ENCODE measurements at places on chromosomes 11 and 22. TPM values are rescaled to one million over a fixed set of nuclear protein-coding genes. Genes with fewer than 3 reads are reported as not detected.
A peak's percentile ranks its signal among the peaks of the same experiment; 100 is the strongest.

DNA sequence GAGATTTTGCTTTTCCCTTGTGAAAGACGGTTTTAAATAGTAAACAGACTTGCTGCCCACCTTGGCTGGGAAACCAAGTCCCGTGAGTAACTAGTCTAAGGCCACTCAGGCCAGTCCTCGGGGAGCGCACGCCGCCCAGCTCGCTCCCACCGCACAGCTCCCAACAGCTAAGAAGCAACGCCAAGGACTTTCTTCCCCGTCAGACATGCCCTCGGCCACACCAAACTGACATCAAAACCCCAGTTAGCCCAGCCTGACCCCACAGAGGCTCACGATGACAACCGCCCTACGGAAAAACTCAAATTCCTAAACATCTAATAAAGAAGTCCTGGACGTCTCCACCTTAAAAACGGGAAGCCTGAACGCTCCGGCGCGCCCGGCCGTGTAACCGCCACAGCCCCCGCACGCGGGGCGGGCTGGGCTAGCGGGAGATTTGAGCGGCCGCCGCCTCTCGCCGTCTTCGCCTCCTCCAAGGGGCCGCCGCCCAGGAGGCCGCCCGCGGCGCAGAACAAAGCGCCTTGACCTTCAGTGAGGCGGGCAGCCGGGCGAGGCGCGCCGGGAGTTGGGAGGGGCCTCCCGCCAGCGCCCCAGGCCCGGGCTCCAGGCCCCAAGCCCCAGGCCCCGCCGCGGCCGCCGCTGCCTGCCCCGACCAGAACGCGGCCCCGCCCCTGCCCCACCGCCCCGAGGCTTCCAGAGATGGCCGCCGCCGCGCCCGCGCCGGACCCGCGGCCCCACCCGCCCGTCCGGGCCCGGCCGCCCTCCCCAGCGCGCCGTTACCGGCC lies 486 bp downstream of the NAP1L4 start:
- ATAC-seq, result peak; percentile 91

DNA sequence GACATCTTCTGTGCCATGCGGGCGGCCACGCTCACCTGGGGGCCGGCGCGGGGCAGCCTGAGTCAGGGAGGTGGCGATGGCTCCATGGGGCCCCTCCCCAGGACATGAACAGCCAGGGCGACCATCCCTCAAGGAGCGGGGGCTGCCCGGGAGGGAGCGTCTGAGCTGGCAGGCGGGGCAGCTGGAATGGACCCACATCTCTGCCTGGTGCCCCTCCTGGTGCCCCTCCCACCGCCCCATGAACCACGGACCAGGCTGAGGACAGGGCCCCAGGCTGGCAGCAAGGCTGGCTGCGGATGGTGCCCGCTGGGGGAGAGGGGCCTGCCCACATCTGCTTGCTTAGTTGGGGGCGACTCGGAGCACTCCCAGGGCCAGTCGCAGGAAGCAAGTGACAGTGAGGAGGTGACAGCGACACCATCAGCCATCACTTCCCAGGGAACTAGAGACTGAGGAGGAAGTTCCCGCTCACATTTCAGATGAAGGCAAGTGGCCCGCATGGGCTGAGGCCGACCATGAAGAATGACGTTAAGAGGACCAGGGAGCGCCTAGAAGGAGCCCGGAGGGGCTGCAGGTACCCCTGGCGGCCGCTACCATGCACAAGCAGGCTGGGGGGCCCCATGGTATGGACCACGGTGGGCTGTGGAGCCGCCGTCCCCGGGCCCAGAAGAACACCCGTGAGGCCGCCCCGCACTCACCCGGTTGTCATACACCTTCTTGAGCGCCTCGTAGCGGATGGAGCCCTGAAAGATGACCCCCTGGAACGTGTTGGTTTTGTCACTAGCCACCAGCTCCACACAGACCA lies 37.3 kb downstream of the KIAA0930 start:
- no peak for ATAC-seq

DNA sequence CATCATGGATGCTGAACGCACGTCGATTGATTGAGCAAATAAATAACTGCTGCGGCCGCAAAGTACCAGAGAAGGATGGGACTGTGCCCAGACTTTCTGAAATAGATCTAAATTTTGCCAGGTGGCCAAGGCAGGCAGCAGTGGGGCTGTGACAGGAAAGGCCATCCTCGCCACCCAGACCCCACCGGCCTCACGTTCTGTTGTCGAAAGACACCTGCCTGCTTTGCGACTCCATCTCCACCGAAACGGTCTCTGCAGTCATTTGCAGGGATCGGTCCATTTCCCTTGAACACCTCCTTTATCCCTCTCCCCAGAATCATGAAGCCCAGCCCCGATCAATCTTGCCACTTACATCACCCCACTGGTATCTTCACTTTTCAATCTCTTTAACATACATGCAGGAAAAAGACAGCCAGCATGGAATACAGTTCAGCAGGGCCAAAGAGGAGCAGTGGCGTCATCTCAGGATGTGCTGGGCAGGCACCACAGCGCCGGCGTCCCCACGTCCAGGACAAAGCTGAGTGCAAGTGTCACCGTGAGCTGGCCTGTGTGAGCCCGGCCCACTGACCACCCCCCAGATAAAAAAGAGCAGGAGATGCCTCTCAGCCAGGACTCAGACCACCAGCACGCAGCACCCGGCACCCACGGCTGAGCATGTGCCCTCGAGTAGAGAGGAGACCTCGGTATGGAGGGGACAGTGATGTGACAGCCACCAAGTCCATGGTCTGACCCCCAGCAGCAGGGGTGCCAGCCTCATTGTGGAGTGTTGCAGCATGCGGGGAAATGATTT lies 610.3 kb downstream of the TBC1D22A start:
- no peak for ATAC-seq

DNA sequence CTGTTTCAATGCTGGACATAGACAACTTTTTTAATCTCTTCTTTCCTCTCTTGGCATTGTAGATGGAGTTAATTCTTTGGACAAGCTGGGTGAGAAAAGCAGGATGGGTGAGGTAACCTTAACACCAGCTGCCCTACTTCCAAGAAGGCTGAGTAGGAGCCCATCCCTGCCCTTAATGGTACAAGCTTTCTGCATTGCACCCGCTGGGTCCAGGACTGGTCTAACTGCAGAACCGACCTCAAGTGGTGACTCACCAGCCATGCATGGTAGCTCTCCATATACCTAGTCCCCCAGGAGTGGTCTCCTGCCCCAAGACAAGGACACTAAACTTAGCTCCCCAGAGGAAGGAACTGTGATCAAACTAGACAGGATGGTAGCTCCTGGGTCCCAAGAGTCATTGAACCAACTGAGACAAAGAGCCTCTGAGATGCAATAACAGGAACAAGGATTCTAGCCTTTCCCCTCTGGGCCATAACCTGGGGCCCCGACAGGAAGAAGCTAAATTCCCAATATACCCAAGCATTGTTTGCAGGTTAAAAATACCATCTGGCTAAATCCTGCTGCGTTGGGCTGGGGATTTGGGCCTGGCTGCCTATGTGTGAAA lies 32.1 kb downstream of the RPL27A start:
- no peak for ATAC-seq

GRCh38 chr22:46450931-46451561 lies 86.4 kb downstream of the CELSR1 start:
- no peak for ATAC-seq

DNA sequence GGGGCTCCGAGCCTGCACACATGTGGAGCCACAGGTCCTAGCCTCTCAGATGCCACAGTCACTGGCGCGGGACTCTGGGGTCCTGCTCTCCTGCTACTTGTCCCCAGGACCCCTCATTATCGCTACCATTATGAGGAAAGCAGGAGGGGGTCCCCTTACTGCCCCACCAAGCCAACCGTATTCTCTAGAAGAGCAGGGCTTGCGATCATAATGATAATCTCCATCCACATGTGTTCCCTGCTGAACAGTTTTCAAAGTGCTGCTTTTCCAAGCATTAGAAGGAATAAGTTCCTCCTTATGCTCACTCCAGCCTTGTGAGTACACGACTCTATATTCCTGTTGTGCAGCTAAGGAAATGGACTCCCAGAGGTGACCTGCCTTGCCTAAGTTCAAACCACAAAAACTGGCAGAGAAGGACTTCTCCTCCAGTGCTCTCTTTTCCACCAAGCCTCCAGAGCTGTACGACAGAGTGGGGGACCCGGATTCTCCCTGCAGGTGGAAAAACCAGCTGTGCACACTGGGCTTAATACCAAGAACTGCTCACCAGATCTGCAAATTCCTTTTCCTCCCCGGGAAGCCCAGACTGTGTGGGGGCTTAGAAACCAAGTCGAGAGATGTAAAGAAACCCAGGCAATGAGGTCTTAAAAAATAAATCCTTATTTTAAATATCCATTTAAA lies 92.8 kb upstream of the DRD2 start:
- ATAC-seq, result no peak

The HTR3A gene
- not detected for total RNA-seq

- no peak for ATAC-seq
Measured at GRCh38 chr11:60970890-60971289, 590 bp upstream of the CD6 start.

GRCh38 chr11:66335531-66336233 lies 552 bp downstream of the RIN1 start:
- ATAC-seq, result peak; percentile 14

GRCh38 chr22:37044634-37045625 lies 6.6 kb upstream of the KCTD17 start:
- no peak for ATAC-seq

The MAPK11 gene
- total RNA-seq, result 6.8 TPM

Measured in gastroesophageal sphincter (tissue), 4 donors.